ENCODE measurements at places on chromosomes 1 and 21. TPM values are rescaled to one million over a fixed set of nuclear protein-coding genes. Genes with fewer than 3 reads are reported as not detected.

Gene SPRR1B
- not detected for total RNA-seq

Gene GJA8
- total RNA-seq, result not detected

Gene CD34
- 0.57 TPM for total RNA-seq

GRCh38 chr1:118479351-118479750, 294.3 kb upstream of the SPAG17 start:
- no peak for DNase-seq
- H3K4me3 ChIP-seq, result no peak overlapping the region
- H3K27ac ChIP-seq, result no peak overlapping the region
- H3K27me3 ChIP-seq, result no peaks in the 10 kb centered on the region
- H3K4me1 ChIP-seq, result no peaks in the 10 kb centered on the region
- no peaks in the 10 kb centered on the region for H3K36me3 ChIP-seq

GRCh38 chr1:74468982-74469603, 43.3 kb downstream of the LRRC53 start:
- no peak for DNase-seq
- no peaks in the 10 kb centered on the region for H3K4me1 ChIP-seq
- H3K27ac ChIP-seq, result no peak overlapping the region
- H3K36me3 ChIP-seq, result no peaks in the 10 kb centered on the region

DNA sequence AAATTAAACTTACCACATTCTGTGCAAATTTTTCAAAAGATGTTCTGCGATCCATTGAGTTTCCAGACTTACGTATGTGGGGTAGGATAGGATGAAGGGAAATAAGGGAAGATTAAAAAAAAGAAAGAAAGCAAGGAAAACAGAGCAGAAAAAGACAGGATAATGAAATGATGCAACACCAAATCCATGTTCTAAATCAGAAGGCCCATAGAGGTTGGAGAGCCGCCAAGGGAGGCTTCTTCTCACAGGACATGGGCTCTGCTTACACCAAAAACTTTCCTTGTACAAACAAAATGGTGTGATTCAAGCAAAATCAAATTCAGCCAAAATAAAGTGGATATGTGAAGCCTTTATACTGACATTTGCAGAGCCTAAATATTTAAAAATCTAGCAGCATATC, 189.5 kb upstream of the GREM2 start:
- no peak overlapping the region for H3K4me3 ChIP-seq
- no peak for DNase-seq
- H3K36me3 ChIP-seq, result no peaks in the 10 kb centered on the region
- H3K4me1 ChIP-seq, result no peaks in the 10 kb centered on the region
- no peak overlapping the region for H3K27ac ChIP-seq
- no peaks in the 10 kb centered on the region for H3K27me3 ChIP-seq
